ENCODE measurements at places on chromosomes 5 and 9. TPM values are rescaled to one million over a fixed set of nuclear protein-coding genes. Genes with fewer than 3 reads are reported as not detected.

- H3K27me3 ChIP-seq, result no peaks in the 10 kb centered on the region
- H3K27ac ChIP-seq, result no peak overlapping the region
- H3K4me1 ChIP-seq, result no peaks in the 10 kb centered on the region
- DNase-seq, result no peak
- no peaks in the 10 kb centered on the region for H3K36me3 ChIP-seq
- H3K4me3 ChIP-seq, result no peak overlapping the region
Observed at GRCh38 chr9:27382308-27382707, 85.4 kb upstream of the EQTN start.

GRCh38 chr5:79806741-79807140 lies 117.1 kb downstream of the CMYA5 start:
- H3K36me3 ChIP-seq, result no peaks in the 10 kb centered on the region
- H3K27me3 ChIP-seq, result no peaks in the 10 kb centered on the region
- H3K4me3 ChIP-seq, result no peak overlapping the region
- H3K27ac ChIP-seq, result no peak overlapping the region
- DNase-seq, result no peak
- H3K4me1 ChIP-seq, result no peaks in the 10 kb centered on the region

DNA sequence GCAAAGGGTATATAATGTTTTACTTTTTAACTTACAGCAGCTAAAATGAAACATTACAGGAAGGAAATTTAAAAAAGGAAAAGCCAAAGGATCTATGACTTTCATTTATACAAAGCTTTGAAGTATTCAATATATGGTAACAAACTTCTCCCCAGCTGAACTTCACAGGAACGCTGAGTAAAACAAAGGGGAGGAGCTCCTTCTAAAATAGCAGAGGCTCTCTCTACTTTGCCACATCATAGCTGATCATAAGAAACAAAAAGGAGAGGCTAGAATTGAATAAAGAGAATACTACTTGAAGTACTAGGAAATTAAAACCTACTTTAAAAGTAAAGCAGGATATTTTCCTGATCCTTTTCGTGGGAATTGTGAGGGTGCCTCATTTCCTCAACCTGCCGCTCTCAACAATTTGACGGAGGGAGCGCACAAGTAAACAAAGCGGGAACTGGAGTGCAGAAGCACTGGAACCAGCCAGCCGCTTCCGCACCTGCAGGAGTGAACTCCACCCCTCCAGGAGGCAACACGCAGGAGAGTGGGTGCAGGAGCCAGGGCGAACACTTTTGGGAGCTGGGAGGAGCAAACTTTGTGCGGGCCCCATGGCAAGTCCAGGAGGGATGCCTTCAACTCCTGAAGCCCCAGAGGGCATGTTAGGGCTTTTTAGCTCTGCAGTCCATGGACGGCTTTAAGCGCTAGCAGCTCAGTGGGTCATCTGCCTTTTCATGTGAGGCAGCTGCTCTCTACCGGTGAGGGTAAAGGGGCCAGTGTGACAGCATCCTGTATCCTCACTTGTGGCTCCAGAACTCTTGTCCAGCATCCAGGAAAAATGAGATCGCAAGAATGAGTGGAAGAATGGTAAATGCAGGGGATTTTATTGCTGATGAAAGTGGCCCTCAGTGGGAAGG lies 757.4 kb downstream of the PTPRD start:
- no peak overlapping the region for H3K27ac ChIP-seq
- H3K4me3 ChIP-seq, result no peak overlapping the region
- H3K27me3 ChIP-seq, result no peaks in the 10 kb centered on the region
- DNase-seq, result no peak

DNA sequence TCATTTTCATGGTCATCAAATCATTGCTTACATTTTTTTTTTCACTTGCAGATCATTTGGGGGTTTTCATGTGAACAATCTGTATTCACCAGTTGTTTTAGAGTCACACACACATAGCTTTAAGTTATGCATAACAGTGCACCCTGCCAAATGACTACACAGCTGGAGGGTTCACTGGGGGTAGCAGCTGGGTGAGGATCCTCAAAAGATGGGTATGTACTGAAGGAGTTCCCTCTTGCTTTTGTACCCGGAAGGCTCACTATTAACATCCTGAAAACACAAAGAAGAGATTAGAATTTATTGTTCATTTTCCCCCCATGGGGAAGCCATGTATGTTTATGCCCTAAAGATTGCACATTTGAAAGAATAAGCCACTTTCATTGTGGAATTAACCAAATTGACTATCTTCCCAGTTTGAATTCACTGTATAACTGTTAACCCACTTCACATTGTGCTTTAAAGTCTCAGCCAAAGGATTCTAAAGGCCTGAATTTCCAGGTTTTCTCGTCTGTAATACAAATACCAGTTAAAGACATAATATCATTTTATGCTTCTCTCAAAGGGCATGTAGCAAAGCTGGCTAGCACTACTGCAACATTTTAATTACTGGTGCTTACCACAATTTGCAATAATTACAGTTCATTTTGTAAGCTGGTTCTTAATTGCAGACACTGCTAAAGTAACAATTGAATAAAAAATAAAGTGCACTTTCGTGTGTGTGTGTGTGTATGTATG lies 466.4 kb upstream of the MEF2C start:
- DNase-seq, result no peak
- no peak overlapping the region for H3K4me3 ChIP-seq
- H3K27me3 ChIP-seq, result no peaks in the 10 kb centered on the region
- no peaks in the 10 kb centered on the region for H3K4me1 ChIP-seq
- H3K36me3 ChIP-seq, result no peaks in the 10 kb centered on the region
- no peak overlapping the region for H3K27ac ChIP-seq

DNA sequence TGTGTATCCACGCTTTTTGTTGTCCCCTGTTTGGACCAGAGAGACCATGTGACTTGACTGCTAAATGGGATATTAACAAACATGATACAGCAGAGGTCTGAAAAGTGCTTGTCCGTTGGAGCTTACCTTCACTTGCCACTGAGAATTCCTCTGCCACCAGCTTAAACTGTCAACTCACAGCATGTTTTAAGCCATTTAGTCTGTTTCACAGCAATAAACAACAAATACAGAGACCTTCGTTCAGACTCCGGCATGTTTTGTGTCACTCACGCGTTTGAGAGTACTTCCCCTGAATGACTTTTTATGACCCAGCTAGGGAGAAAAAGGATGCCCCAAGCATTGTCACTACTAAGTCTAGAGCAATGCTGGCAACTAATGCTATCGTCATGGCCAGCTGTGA lies 173.8 kb downstream of the PTPRD start:
- H3K4me3 ChIP-seq, result no peak overlapping the region
- no peak for DNase-seq
- no peaks in the 10 kb centered on the region for H3K36me3 ChIP-seq
- no peaks in the 10 kb centered on the region for H3K27me3 ChIP-seq

- DNase-seq, result no peak
- no peak overlapping the region for H3K27ac ChIP-seq
Observed at GRCh38 chr5:66992547-66992946, 204.1 kb downstream of the CD180 start.

DNA sequence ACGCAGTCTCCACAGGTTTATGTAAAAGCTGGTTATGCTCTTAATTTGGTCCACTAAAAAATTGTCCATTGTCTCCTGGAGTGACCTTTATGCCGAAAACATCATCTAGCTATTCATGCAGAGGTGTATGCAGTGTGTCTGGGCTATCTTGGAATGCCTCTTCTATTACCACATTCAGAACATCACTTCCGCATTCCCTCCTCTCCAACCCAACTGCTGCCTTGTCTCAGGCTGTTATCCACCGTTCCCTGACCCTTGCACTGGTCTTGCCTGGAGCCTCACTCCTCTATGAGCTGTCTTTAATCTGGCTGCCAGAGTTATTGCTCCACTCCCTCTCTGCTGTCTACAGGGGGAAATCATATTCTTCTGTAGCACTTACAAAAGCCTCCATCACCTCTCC lies 214.1 kb upstream of the ANKRD55 start:
- H3K27ac ChIP-seq, result no peak overlapping the region
- H3K4me3 ChIP-seq, result no peak overlapping the region
- H3K4me1 ChIP-seq, result no peaks in the 10 kb centered on the region
- no peaks in the 10 kb centered on the region for H3K27me3 ChIP-seq
- DNase-seq, result no peak

The INPP5E gene
- 20.2 TPM for total RNA-seq

The PCDHGA2 gene
- total RNA-seq, result 4.9 TPM

The C5orf46 gene
- total RNA-seq, result 62.8 TPM

The CCNJL gene
- not detected for total RNA-seq

The TEX48 gene
- total RNA-seq, result not detected
